Stimulated activated CD4-positive, alpha-beta T cell treated with anti-CD3 and anti-CD28 coated beads, Interleukin-1b, Interleukin-23, amount 100 ng/mL, for 4 hours (primary cell): ENCODE measurements at places on chromosomes 11 and 22.

GRCh38 chr11:60860943-60861342 is 5.2 kb upstream of the PTGDR2 start:
- DNase-seq: no peak

- DNase-seq: no peak
Observed at GRCh38 chr11:55172734-55173415, 89.1 kb upstream of the TRIM48 start.

- DNase-seq: no peak
Observed at GRCh38 chr11:43758927-43759326, 78.4 kb downstream of the HSD17B12 start.

- no peak for DNase-seq
Observed at GRCh38 chr11:78573681-78574080, 983 bp downstream of the NARS2 start.

DNA sequence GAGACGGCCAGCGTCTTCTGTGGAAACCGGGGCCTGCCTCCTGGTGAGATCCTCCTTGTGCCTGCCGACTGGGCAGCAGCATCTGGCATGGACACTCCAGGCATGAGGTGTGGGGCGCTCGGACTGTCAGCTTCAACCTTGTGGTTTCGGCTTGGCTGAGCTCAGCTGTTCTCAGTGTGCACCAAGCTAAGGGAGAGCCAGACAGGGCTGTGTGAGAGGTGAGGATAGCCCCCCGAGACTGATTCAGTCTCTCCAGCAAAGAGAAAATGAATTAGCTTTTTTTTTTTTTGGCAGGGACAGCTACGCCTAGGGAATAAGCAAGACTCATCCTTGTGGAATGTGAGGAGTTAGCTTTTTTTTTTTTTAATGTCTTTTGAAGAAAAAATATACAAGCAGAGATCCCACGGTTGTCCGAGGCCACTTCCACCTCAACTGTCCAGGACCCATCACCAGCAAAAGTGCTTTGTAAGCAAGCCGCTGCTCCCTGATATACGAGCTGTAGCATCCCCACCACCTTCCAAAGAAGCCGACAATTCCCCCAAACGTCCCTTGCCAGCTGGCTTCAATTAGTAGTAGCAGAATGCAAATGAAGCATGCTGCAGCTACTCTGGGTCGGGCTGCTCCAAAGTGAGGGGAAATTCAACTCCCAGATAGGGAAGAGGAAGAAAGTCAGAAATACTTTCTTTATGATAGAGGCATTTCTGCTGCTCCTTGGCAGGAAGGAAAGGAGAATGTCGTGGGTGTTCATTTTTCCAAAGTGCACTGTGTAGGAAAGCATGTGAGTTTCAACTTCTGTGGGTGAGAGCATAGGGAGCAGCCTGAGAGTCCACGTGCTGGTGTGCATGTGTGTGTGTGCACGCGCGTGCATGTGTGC is 9.7 kb upstream of the THY1 start:
- no peak for DNase-seq

- DNase-seq: no peak
Observed at GRCh38 chr11:123532131-123532530, 102.1 kb downstream of the GRAMD1B start.

DNA sequence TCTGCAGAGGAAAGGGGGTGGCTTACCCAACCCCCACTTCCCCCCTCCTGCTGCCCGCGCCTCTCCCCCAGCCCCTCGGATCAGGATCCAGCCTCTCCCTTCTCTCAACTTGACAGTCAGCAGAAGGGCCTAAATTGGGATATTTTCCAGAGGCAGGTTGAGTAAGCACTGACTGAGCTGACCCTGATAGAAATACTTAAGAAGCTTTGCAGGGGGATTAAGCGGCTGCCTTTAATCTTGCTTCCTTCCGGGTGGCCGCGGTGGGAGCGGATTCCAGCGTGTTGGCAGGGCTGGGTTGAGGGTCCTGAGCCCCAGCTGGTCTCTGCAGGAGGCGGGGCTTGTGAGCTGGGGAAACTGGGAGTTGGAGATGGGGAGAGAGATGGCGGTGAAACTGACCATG is 445.2 kb downstream of the NTM start:
- no peak for DNase-seq

DNA sequence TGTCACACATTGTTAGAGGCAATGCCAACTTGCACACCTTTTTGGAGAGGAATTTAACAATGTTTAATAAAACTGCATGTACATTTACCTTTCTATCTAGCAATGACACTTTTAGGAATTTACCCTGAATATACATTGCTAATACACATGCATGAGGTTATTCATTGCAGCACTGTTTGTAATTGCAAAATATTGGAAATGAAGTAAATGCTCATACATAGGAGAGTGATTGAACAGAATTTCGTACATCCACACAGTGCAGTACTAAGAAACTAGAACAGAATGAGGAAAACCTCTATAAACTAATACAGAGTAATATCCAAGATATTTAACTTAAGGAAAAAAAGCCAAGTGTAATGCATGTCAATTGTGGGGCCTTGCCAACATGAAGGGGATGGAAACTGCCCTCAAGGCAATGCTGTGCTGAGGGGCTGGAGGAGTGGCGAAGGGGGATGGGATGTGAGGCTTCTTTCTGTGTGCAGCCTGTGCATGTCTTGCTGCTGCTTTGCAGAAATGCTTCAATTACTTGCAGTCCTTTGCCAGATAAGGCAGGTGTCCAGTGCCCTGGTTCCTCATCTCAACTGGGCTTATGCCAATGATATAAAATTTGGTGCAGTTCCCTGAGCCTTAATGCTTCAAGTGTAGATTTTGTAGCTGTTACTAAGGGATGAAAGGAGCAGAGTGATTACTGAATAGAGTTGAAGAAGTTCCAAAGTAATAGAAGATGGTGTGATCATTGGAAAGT is 96.1 kb downstream of the GRIA4 start:
- no peak for DNase-seq

DNA sequence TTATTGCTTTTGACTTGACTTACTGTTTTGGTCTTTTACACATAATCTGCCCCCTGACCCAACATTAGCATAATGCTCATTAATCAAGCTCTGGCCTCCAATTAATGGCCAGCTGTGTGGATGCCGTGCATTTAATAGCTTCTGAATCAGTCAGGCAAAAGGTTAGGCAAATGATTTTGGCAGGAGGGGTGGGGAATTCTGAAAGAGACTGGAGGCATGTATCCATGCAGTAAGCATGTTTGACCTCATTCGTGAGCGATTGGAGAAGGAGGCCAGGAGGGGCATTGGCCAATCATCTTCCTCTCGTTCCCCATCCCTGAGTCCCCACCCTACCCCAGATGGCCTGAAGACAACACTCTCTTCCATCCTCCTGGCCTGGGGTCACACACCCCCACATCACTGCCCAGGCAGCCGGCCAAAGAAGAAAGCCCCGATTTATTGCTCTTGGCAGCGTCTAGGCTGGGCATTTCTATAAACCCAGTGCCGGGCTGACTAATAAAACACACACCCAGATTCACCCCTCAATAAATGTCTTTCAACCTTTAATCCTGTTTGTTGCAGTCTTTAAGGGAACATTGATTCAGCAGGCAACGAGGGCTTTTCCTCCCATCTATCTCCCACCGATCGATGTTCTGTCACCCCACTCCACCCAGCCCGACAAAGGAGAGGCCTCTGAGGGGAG is 150.0 kb downstream of the OPCML start:
- DNase-seq: no peak

GRCh38 chr22:46788441-46789172 is 26.2 kb downstream of the TBC1D22A start:
- DNase-seq: no peak

DNA sequence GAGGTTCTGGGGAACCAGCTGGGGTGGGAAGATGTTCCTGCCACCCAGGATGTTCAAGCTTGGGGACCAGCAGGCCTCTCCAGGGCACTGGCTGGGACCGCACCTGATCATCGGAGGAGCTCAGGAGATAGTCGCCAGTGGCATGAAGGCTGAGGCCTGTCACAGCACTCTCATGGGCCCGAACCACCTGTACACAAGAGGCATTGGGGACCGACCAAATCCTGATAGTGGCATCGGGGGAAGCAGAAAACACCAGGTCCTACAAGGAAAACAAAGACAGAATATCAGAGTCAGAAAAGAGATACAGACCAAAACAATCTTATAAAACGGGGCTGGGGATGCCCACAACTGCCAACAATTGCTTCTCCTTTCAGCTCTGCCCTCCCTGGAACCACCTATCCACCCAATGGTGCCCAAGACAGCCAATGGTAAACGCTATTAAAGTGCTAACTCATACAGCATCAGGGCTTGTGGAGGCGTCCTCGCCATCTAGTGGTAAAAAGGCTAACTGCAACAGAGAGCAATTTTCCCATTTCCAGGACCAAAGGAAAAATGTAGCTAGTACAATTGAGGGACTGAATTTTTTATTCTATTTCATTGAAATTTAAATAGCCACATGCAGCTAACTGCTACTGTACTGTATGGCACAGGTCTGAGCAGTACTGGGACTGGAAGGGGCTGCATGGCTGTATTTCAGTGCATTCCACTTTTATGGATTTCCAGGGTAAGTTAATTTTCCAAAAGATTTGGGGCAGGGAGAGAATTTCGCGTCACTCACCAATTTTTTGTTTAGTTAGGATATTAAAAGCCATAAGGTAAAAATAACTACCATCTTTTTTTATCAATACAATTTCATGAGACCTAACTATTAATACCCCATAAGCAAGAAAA is 7.1 kb downstream of the PRPF19 start:
- no peak for DNase-seq

- DNase-seq: peak; percentile 63
Observed at GRCh38 chr11:122628810-122629555, 26.5 kb upstream of the UBASH3B start.

- no peak for DNase-seq
Observed at GRCh38 chr11:62608776-62609175, 3.8 kb downstream of the EML3 start.

GRCh38 chr11:59000003-59000402 is 60.7 kb downstream of the GLYATL1 start:
- no peak for DNase-seq

DNA sequence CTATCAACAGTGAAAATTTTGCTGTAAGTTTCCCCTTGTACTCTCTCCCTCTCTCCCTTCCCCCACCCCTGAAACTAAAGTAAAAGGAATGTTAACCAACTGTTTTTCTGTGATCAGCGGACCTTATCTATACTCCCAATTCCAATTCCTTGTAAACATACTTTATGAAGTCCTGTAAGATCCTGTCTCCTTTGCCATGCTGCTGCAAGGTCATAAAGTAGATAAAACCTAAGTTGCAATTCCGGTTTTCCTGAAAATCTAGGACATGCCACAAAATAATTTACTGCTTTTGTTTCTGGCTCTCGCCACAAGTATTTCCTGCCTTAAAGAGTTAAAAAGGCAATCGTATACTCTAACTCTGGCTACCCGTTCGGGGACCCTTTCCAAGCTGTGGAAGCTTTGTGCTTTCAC is 1469.0 kb downstream of the LRRC4C start:
- DNase-seq: no peak

DNA sequence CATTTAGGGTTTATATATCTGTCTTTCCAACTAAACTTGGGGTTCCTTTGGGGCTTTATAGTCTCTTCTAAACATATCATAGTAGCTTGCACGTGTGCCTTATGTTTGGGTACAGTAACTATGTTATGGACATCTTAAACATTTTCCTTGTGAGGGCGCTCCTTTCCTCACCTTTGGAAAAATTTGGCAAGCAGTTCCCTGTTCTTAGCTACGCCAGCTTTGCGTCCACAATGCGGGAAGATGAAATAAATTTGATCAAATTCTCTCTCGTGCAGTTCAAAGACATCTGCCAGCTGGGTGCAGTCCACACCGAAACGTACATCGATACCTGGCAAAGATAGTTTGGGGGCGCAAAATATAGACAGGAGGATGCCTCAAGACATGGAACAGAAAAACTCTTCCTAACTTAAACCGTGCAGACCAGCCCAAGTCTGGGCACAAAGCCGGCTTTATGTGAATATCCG is 548 bp downstream of the FDXACB1 start:
- DNase-seq: no peak

- DNase-seq: no peak
Observed at GRCh38 chr22:35357883-35358621, 22.8 kb upstream of the HMOX1 start.

DNA sequence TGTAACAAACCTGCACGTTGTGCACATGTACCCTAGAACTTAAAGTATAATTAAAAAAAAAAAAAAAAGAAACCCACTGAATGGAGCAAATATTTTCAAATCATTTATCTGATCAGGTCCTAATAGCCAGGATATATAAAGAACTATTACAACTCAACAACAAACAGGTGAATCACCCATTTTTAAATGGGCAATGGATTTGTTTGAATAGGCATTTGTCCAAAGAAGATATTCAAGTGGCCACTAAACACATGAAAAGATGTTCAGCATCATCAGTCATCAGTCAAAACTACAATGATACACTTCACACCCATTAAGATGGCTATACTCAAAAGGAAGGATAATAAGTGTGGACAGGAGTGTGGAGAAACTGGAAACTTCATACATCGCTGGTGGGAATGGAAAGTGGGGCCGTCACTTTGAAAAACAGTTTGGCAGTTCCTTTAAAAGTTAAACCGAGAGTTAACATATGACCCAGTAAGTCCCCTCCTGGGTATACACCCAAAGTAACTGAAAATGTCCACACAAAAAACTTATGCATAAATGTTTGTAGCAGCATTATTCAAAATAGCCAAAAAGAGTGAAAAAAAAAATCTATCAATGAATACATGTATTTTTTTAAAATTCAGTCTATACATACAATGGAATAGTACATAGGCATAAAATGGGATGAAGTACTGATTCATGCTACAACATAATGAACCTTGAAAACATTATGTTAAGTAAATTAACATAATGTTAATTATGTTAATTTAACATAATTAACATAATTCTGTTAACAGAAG is 53.1 kb downstream of the ARRB1 start:
- no peak for DNase-seq

DNA sequence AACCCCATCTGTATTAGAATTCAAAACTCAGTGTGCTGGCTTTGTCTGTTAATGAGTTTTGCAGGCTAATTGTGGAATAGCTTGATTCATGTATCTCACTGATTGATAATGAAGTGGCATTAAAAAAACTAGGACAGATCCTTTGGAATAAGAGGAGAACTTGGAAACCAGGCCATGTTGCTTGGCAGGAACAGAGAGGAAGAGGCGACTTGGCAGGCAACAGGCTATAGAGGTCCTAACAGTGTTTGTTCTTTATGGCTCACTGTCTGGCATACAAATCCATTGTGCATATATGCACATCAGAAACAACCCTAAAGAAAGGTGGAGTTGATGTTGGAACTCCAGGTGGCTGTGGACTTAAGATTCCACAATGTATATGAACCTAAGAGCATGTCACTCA is 17.4 kb upstream of the OR9I1 start:
- no peak for DNase-seq

- no peak for DNase-seq
Observed at GRCh38 chr22:48489551-48490499, 1337.8 kb downstream of the BRD1 start.

DNA sequence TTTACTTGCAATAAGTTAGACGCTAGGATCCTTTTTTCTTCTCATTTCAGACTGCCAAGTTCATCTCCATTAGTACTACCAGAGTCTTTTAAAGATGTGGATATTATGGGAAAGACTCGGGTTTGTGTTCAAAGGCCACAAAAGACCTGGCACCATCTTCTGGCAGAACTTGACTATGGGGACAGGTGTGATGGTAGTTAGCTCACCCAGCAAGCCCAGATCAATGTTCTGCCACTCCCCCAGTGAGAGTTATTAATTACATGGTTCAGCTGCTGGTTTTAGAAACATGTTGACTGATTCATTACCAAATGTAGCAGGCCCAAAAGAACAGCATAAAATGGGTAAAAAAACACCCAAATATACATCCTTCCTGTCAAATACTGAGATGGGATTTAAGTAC is 333.5 kb upstream of the PITPNB start:
- no peak for DNase-seq

GRCh38 chr22:23565915-23566704 is 14.0 kb downstream of the IGLL1 start:
- DNase-seq: no peak

- DNase-seq: no peak
Observed at GRCh38 chr11:123700772-123701171, 40.7 kb downstream of the ZNF202 start.
